ENCODE measurements at places on chromosomes 2 and 18.

GRCh38 chr2:169540146-169540545, 30.6 kb downstream of the KLHL41 start:
- DNase-seq = no peak

DNA sequence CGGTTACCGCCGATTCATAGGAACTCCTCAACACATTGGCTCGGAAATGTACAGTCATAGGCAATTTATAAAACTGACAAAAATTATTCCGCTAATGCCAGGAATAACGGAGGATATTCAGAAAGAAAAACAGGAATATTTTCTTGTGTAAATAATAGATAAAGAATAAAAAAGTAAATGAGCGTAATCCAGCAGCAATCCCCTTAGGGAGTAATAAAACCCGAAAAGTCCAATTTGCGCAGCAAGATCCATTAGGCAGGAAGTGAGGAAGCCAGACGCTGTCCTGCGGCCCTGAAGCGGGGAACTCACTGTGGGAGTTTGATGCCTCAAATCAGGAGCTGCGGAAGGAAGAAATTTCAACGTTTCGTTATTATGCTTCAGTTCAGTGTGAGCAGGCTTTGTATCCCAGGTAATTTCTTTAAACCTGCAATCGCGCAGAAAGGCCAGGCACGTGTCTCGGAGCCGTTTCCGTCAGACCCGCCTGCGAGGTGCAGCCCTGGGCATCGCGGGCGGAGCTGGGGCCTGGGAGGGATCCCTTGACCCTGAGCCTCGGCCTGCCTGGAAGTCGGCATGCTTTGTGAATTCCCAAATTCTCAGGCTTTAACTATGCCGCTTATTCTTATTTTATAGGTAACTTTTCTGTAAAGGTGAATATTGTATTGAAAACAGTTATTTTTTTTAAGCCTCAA, 180.9 kb upstream of the ALKAL2 start:
- DNase-seq = no peak

DNA sequence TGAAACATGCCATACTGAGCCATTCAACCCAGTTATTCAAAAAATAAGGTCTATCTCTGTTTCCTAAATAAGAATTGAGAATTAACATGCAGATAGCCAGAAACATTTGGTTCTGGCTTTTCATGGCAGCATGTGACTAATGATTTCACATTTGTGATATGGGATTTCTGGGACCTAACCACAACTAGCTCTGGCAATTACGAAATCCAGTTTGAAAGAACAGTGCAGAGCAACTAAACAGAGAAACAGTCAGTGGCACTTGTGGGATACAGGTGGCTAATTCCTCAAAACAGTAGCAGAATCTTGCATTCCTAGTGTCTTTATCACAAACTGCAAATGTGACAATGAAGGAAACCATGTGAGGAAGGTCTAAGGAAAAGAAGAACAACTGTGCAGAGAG, 637.8 kb upstream of the CHAC2 start:
- DNase-seq = no peak

GRCh38 chr2:230144355-230144754, 75.4 kb downstream of the SP110 start:
- no peak for DNase-seq

DNA sequence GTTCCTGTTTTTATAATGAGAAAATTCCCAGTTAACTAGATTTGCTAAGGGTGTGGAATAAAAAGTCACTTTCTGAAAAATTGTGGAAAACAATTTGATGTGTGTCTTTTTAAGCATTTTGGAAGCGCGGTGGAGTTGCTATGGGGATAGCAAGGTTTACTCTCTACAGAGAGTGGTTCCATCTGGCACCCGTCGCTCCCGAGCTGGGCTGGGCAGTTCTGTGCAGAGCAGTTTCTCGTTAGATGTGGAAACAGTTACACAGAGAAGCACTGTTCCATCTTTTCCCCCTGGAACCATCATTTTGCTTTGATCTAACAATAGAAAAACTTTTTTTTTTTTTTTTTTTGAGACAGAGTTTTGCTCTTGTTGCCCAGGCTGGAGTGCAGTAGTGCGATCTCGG, 17.4 kb downstream of the LDLRAD4 start:
- DNase-seq = no peak

DNA sequence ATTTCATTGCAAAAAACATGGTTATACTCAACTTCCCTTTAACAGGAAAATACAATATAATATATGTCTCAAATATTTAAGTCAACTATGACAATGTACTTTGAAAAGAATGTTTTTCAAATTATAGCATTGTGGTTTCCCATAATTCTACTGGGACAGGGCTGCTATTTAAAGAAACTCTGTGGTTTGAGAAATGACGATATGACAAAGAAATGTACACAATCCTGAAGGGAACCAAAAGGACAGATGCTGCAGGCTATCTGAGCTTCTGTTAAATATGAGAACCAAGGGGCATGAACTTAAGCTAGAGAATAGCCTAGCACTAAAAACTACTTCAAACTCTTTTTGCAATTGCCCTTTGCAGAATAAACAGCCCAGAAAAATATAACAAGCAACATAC, 415.9 kb downstream of the GRB14 start:
- no peak for DNase-seq

GRCh38 chr2:28610583-28611201, 114.8 kb downstream of the PLB1 start:
- DNase-seq = no peak

- no peak for DNase-seq
Observed at GRCh38 chr18:69400253-69400975, at the start of gene DOK6. Gene DOK6 (plus strand): TSS chr18:69400888.

DNA sequence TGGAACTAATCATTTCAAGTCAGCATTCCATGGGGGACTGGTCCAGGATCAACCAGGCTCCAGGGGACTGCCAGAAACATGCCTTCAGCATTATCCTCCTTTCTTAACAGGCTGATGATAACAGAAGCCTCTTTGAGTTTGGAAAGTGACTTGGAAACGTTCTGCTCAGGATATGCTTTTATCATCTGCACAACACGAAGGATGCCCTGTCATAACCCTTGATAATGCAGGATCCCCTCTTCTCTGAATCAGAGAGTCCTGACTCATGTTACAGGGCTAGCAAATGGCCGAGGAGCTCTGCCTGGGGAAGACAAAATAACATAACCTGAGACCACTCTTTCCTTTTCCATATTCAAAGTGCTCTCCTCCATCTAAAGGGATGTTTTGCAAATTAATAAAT, 6.7 kb downstream of the SCYGR3 start:
- no peak for DNase-seq

- DNase-seq = no peak
Observed at GRCh38 chr2:86275384-86275799, 62.0 kb downstream of the REEP1 start.

- DNase-seq = no peak
Observed at GRCh38 chr2:234528410-234529148, 31.7 kb upstream of the ARL4C start.

GRCh38 chr2:197801033-197801432, 3.4 kb upstream of the PLCL1 start:
- no peak for DNase-seq

- DNase-seq = no peak
Observed at GRCh38 chr2:161391737-161392506, 24.2 kb upstream of the TBR1 start.

- no peak for DNase-seq
Observed at GRCh38 chr2:210611466-210611865, 55.1 kb downstream of the CPS1 start.

- DNase-seq = no peak
Observed at GRCh38 chr2:239804161-239805042, 220.7 kb downstream of the NDUFA10 start.

DNA sequence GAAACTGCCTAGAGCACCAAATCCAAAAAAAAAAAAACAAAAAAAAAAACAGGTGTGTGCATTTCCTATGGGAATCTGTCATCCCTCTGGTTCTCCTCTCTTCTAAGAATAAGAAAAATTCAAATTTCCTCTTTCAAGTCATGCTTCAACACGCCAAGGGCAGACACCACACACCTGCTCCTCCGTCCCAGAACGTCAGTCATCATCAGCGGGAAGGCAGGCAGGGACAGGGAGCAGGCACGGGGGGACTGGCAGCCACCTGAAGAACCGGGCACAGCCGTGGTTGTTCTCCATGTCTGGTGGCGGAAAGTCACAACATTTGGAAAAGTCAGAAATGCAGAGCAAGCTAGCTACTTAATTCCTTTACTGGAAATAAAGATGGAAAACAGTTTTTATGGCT, 214.8 kb downstream of the IKZF2 start:
- DNase-seq = no peak

- no peak for DNase-seq
Observed at GRCh38 chr18:907115-907884, 2.6 kb downstream of the ADCYAP1 start.

GRCh38 chr2:68319398-68320117, at the start of gene CNRIP1:
Gene CNRIP1 (minus strand): TSS chr2:68319949. CDS start chr2:68319400, 549 bp downstream.
- DNase-seq = no peak

DNA sequence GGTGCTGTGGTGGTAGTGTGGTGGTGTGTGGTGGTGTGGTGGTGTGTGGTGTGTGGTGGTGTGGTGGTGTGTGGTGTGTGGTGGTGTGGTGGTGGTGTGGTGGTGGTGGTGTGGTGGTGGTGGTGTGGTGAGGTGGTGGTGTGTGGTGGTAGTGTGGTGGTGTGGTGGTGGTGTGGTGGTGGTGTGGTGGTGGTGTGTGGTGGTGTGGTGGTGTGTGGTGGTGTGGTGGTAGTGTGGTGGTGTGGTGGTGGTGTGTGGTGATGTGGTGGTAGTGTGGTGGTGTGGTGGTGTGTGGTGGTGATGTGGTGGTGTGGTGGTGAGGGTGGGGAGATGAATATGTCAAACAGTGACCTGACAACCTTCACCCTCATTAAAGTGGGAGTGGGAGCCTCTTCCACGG, 55.6 kb upstream of the DLGAP1 start:
- no peak for DNase-seq

DNA sequence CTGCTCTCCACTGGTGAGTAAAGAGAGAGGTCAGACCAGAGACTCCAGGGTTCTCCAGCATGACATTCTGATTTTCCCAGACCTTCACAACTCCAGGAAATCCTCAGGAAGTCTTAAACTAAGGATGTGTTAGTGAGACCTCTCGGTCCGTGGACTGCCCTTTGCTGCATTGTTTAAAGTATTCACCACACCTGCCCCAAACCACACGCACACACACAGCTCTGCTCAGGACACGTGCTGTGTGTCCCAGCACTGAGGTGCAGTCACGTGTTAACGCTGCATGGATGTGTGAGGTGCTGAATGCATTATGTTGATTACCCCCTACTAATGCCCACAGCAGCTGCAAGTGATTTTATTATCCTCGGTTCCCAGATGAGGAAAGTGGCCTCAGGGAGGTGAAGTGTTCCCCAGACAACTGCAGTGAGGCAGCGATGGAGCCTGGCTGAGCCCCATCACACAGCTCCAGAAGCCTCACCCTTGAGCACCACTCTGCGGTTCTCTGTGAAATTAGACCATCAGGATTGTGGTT, 68.4 kb downstream of the TRAPPC12 start:
- no peak for DNase-seq

DNA sequence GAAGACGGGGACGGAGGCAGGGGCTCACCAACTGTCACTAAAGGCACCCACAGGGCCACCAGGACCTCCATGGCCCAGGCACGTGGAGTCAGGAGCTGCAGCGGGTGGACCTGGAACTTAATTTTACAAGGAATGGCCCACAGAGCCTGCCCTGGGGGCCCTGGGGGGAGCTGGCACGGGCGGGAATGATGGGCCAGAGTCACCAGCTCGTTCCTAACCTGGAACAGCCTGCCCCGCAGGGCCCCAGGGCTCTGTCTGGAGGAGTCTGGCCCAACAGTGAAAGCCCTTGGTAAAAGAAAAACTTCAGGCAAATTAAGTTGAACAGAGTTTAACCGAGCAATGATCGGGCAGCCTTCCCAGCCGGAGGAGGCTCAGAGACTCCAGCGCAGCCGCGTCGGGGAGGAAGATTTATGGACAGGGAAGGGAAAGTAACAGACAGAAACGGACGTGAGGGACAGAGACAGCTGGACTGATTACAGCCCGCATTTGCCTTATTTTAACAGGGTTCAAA, 118.4 kb upstream of the TMEM18 start:
- DNase-seq = no peak

- DNase-seq = no peak
Observed at GRCh38 chr2:10048501-10049171, 5.3 kb downstream of the KLF11 start.

- DNase-seq = no peak
Observed at GRCh38 chr2:113171334-113172075, 2.3 kb upstream of the PSD4 start.

- DNase-seq = no peak
Observed at GRCh38 chr2:197435598-197436420, 981 bp upstream of the SF3B1 start.

DNA sequence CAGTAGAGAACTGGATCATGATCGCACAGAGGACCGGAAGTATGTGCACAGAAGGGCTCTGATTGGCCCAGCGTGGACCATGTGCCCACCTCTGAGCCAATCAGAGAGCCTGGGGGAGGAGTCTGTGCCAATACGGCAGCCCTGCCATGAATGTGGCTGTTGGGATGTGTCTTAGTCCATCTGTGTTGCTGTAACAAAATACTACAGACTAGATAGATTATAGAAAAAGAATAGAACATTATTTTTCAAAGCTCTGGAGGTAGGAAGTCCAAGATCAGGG, 132.0 kb downstream of the NDUFA10 start:
- DNase-seq = no peak

GRCh38 chr18:5391409-5391808, 95.9 kb upstream of the ZBTB14 start:
- DNase-seq = no peak

DNA sequence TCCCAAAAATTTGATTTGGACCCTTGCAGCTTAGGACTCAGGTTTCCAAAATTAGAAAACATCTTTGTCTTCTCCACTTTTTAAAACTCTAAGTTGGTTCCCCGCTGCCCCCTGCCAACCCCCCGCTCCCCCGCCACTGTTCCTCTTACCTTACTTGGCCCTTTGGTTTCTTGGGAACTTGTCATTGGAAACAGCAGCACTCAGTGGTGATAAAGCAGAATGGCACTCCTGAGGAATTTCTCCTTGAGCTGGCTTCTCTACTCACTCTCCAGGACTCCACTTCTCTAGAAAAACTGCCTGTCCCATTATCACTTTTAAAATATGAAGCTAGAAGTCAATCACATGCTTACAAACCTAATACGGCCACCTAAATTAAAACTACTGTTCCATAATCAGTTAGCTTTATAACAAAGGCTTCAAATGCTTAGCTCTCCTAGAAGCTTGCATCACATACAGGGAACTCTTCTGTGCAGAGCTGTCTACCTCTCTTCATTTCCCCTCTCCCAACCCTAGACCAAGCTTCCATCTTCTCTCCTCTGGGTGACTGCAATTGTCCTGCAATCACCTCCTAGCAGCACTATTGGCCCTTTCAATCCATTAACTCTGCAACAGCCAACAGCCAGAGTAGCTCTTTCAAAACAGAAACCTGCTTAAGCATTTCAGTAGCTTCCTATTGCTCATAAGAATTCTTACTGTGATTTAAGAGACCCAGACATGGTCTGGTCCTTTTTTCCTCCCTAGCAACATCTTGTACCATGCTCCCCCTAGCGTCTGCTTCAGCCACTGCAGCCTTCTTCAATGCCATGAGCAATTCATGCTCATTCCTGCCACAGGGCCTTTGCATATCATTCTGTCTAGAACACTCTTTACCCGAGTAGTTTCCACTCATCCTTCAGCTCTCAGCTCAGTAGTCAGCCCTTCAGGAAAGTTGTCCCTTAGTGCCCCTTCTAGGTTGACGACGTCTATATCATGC, 15.2 kb upstream of the PLEKHM3 start:
- DNase-seq = peak; percentile 57

GRCh38 chr2:169828141-169828811, 1.0 kb downstream of the UBR3 start:
- DNase-seq = peak; percentile 37

GRCh38 chr2:17282245-17282644, 236.0 kb downstream of the RAD51AP2 start:
- no peak for DNase-seq

Measured in activated CD4-positive, alpha-beta T cell treated with anti-CD3 and anti-CD28 coated beads, Interleukin-2, amount 50 U/mL, for 4 hours (primary cell).